NK-92 treated with Interleukin-12 subunit alpha and Interleukin-12 subunit beta, amount 100 ng/mL, for 24 hours (cell line): ENCODE measurements at places on chromosomes 4 and X.

- no peak for DNase-seq
These were observed 60.0 kb upstream of the NKX1-1 start for GRCh38 chr4:1466034-1466862.

DNA sequence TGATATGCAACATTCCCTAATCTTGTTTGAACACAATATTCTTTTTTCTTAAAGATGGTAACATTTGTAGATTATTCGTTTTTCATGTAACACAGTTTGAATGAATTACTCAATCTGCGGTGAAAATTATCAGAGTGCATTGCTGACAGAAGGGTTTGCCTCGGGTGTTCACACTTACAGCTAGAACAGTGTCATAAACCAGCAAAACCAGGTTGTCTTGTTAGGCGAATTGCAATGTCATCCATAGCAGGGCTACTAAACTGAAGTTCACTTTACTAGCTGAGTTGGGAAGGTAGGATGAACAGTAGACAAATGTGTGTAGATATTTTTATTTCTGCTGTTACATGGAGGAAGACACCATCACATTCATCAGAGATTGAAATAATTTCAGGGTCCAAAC is 98.9 kb downstream of the SLC39A8 start:
- no peak for DNase-seq

DNA sequence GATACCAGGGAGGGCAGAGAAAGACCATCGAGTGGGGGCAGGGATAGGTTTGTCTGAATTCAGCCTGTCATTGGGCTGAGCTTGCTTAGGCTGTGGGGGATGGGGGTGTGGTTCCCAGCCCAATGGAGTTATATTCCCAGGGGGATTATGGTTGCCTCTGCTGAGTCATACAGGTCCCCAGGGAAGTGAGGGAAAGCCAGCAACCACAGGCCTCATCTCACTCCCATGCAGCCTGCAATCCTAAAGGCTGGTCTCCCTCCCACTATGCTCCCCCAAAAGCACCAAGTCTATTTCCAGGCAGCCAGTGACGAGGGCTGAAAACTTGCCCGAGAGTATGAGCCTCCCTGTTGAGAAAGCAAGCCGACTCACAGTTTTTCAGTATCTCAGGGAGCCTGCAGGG is 39.3 kb downstream of the AFM start:
- no peak for DNase-seq

- no peak for DNase-seq
These were observed 17.8 kb downstream of the TIGD2 start for GRCh38 chr4:89129080-89129640.

GRCh38 chr4:107304699-107305286 is 268.7 kb upstream of the DKK2 start:
- no peak for DNase-seq

DNA sequence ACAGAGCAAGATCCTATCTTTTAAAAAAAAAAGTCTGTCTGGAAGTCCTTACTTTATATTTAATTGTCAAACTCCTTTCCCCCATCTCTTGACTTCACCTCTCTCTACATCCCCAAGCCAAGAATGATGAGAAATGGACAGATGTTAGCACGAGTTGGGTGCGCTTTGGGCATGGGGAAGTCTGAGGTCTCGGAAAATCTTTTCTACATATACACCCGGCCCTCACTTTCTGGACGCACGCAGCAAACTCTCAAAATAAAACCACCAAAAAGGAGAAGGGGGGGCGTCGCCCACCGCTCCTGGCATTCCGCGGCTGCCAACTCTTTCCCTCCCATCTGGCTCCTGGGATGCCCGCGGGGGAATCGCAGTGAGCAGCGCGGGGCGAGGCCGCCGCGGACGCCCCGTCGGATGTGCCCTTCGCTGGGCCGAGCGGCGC is 756 bp downstream of the IGFBP7 start:
- no peak for DNase-seq
